Sigmoid colon (tissue), 7 donors: ENCODE measurements at places on chromosomes 13 and 19. TPM values are rescaled to one million over a fixed set of nuclear protein-coding genes. Genes with fewer than 3 reads are reported as not detected.
A peak's percentile ranks its signal among the peaks of the same experiment; 100 is the strongest.

GRCh38 chr13:101736566-101736965 is 284.1 kb downstream of the ITGBL1 start:
- no peak for DNase-seq

DNA sequence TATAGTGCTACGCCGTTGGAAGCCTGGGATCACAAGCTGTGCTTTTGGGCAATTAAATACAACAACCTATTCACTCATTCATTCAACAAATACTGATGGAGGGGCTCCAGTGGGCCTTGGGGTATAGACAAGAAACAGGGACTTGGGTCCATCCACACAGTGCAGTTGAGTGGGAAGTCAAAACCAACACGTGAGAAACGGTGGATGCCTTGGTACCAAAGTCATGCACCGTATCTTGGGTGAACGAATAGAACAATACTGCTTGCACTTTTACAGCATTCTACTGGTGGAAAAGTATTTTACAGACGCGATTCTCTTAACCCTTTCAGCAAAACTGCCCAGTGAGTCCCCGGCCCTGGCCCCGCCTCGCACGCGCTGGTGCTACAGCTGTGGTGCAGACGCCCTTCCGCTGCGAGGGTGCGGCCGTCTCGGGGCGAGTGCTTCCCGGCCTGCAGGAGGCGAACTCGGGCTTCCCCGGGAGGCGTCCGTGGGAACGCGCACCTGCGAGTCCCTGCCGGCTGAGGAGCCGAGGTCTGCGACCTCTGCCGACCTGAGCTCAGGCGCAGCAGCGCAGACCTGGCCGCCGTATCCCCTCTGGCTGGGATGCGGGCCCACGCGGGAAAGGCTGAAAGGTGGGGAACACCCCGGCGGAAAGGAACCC is 8.3 kb downstream of the TNFRSF19 start:
- DNase-seq = peak; percentile 82

DNA sequence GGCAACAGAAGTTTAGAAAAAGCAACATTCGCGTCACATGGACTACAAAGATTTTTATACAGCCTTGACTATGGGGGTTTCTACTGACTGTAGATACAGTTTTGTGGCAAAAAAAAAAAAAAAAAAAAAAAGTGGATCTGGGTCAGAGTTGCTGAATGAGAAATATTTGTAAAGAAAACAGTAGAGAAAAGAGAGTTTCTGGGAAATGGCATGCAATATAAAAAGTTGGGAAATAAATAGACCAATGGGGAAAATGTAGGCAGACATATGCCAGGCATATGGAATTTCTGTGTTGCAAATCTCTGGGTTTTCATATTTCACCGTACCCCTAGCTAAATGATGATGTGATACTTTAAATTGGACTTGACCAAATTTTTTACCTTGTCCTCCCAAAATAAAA is 315.3 kb downstream of the EFNB2 start:
- DNase-seq = no peak

DNA sequence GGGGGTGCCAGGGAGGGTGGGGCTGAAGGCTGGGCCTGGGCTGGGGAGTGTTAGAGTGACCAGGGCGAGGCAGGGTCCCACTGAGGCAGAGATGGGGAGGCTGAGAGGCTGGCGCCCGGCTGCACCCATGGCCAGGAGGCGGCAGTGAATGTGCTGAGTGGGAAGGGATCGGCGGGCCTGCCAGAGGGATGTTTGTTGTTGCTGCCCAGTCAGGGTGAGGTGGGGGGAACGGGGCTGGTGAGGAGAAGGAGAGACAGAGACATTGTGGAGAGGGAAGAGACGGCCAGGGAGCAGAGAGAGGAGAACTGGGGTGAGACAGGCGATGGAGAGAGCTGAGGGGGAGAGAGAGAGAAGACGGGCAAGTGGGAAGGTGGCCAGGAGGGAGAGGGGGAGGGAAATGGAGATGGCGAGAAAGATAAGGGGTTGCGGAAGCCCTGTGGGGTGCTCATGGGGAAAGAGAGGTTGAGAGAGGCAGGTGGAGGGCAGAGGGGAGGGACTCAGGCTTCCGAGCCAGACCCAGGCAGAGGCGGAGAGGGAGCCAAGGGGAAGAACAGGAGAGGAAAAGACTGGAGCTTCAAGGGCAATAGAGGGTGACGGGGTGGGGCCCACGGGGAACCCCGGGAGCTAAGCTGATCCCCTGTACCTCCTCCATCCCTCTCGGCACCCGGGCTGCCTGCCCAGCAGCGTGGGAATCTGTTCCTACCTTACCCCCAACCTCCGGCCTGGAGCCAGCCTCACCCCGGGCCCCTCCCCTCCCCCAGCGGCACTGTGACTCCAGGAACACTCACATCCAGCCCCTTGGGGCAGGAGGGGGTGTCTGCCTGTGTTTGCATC is 690 bp upstream of the B3GNT8 start:
- no peak for DNase-seq

- no peak for DNase-seq
Measured at GRCh38 chr13:82661126-82661525, 1221.1 kb downstream of the SLITRK1 start.

- DNase-seq = no peak
Measured at GRCh38 chr13:62779161-62779560, 1363.5 kb upstream of the PCDH20 start.

YJEFN3 gene
- total RNA-seq = 3.1 TPM

- peak; percentile 85 for DNase-seq
Measured at GRCh38 chr13:31199849-31200636, at the start of gene B3GLCT. Gene B3GLCT (plus strand): TSS chr13:31199975. CDS start chr13:31200085, 110 bp downstream.

- no peak for DNase-seq
Measured at GRCh38 chr19:38695317-38695683, 47.9 kb downstream of the ACTN4 start.
